Islet precursor cell (in vitro differentiated cells): ENCODE measurements at places on chromosomes 16 and 17.

DNA sequence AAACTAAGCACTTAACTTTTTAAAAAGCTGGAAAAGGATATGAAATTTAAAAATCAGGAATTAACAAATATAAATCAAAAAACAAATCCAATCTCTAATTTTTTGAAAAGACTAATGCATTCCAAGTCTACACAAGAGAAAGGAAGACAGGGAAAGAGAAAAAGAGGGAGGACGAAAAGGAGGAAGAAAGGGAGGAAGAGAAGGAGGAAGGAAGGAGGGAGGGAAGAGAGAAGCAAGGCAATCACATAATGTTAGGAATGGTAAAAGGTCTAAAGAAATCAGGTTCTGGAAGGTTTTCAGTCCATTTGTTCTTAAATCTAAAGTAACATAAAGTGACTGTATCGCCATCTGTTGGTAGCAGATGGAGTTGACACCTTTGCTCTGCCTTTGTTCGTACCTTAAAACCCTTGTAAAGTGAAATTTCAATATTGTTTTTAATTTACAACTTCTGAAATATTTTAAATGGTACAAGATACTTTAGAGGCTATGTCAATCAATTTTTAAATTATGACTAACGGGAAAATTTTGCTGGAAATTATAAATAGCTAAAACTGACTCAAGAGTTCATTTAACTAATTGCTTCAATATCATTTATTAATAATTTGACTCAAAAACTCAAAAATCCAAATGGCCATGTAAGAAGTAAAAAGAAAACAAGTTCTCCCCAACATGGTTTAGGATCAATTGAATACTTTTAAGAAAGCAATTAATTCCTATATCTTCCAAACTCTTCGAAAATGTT, 20.4 kb upstream of the CDYL2 start:
- DNase-seq, result no peak

GRCh38 chr17:64117981-64118979, 11.7 kb downstream of the ERN1 start:
- no peak for DNase-seq

DNA sequence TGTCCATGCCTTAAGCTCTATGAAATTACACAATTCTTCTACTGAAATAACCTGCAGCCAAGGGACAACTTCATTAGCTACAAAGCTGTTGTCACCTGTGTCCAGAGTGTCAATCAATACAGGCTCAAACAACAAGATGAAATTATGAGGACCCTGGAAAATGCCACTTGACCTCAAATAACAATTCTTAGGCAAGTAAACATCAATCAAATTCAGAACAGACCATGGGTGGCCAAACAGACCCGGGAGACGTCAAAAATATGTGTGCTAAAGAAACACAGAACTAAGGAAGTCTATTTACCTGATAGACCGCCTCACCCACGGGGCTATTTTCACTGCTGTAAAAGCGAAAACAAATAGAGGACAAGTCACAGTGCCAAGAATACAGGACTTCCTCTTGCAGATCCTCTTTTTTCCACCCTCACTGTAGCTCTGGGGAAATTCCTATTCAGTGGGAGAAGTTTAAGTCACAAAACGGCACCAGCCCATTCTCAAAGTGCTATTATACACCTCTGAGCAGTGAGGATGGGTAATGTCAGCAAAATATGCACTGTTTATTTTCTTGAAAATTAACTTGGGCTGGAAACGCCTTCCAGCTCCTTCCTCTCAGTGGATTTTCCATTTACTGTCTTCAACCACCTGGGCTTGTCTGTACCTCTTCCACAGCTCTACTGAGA, 2.7 kb downstream of the LITAF start:
- no peak for DNase-seq

DNA sequence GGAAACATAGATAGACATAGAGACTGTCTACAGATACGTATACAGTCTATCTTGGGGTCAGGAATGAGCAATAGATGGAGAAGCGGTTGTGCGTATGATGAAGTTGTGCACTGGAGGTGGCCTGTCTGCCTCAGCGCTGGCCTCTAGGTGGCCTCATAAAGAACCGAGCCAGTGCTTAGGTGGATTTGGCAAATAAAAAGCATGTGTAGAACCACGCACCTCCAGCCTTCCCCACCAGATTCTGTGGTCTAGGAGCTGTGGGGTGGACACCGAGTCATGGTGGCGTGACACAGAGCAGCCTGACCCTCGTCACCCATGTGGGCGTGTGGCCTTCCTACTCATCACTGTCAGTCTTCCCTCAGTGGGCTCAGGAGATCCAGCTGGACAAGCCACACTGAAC, 34.0 kb downstream of the PGS1 start:
- DNase-seq, result peak; percentile 70

DNA sequence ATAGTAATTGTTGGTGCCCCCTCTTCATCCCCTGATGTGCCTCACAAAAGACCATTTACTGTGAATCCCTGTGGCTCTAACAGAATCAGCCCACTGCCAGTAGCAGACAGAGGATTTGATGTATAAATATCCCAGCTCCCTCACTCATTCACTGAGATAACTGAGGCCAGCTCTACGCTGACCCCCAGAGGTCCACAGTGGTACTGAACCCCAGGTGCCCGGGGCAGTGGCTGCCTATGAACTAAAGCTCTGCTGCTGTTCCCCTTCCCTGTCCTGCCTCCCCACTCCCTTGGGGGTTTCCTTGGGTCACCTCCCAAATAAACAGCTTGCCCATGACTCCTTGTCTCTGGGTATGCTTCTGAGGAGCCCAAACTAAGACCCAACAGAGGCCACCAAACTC, 295.8 kb downstream of the FOXL1 start:
- DNase-seq, result peak; percentile 70

GRCh38 chr17:7479213-7480088, at the start of gene ZBTB4:
Gene ZBTB4, minus strand, starts transcription at chr17:7479631. Its CDS starts 12,830 bp downstream, at chr17:7466801.
- DNase-seq, result peak; percentile 90

GRCh38 chr16:12723681-12724080, 80.0 kb downstream of the CPPED1 start:
- DNase-seq, result no peak
